ENCODE measurements at places on chromosomes 3 and 15.

- DNase-seq: no peak
Observed at GRCh38 chr15:81942655-81943195, 103.1 kb downstream of the MEX3B start.

DNA sequence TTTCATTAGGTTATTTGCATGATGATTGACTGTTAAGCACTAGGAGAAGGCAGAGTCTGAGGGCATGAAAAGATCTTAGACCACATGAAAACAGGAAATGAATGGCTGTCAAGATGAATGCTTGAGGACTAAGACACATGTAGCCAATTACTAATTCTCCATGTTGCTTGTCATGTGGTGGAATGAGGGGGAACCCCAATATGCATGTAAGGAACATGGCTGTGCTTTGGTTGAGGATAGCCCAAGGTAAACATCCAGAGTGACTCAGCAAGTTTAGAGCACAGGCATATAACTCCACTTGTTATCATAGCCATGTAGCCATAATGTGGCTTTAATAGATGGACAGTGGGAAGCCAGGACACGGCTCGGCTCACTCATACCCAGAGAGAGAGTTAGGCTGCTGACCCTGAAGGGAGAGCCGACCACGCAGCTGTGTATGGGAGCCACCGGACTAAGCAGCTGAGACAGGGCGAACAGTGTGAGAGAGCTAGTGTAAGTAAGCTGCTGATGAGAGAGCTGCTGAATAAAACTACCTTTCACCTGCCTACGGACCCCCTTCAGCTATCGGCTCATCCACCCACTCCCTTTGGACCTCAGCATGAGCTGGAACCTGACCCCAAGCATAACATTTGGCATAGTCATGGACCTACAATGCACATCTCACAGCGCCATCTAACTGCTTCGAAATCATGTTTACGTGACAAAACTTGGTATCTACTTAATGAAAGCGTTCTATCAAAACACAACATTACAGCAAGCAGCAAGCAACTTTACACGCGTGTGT lies 37.6 kb downstream of the ANO10 start:
- no peak for DNase-seq

DNA sequence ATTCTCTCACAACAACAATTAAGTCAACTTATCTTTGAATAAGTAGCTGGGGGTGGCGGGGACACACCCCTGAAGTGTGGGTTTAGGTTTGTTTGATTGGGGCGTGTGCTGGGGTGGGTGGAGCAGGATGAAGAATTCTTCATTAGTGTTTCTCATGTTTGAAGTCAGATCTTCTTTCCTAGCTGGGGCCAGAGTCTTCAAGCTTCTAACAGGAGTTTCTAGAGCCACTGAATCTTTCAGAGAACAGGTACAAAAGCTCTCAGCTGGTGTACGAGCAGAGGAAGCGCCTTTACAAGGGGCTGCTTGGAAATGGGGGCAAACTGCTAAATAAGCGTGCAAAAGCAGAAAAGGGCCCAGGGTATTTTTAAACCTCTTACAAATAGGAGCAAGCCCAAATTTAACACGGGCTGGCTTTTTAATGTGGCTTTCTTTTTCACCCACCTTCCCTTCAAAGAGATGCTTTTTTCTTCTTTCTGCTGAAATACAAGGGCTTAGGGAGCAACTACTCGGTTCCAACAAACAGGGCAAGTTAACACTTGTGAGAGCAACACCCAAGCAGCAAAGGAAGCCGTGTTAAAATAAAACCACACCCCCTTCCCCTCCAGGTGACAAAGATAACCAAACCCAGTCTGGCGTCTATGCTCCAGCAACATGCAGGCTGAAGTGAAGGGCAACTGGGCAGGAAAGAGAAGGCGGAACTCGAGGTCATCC lies 86.9 kb upstream of the RASGRP1 start:
- DNase-seq: peak; percentile 62

DNA sequence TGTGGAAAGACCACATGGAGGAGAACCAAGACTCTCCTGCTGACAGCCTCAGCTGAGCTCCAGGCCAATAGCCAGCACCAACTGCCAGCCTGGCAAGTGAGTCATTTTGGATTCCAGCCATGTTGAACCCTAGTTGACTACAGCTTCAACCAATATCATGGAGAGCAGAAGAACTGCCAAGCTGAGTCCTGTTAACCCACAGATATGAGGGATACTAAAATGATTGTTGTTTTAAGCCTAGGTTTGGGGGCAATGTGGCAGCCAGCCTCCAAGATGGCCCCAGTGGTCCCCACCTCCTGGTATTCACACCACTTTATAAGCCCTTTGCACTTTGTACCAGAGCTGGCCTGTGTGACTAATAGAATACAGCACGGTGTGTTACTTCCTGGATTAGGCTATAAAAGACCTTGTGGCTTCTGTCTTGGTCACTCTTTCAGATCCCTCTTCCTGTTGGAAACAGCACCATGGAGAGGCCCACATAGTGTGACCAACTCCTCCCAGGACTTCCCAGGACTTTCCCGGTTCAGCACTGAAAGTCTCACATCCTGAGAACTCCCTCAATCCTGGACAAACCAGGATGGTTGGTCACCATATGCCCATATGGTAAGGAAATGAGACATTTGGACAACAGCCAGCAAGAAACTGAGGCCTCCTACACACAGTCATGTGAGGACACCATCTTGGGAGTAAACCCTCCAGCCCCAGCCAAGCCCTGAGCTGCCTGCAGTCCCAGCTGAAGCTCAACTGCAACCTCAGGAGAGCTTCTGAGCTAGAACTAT lies 32.4 kb upstream of the CDV3 start:
- no peak for DNase-seq

DNA sequence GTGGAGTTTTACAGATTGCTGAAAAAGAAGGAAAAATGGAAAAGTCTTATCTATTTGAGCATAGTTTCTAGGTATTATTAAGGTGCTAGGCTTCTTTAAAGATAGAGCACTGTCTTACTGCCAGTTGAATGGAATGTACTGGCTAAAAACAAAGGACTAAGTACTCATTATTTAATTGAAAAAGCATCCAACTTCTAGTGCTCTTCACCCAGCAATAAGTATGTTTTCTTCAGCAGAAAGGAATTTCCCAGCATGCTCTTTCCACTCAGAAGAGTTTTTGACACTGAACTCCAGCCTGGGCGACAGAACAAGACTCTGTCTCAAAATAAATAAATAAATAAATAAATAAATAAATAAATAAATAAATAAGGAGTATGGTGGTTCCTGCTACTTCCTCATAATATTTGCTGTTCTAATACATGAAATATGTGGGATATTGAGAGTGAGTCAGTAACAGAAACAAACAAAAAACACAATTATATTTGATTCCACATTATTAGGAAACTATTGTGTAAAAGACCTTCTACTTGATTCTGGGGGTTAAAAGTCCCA lies 70.6 kb downstream of the ATP13A4 start:
- no peak for DNase-seq

DNA sequence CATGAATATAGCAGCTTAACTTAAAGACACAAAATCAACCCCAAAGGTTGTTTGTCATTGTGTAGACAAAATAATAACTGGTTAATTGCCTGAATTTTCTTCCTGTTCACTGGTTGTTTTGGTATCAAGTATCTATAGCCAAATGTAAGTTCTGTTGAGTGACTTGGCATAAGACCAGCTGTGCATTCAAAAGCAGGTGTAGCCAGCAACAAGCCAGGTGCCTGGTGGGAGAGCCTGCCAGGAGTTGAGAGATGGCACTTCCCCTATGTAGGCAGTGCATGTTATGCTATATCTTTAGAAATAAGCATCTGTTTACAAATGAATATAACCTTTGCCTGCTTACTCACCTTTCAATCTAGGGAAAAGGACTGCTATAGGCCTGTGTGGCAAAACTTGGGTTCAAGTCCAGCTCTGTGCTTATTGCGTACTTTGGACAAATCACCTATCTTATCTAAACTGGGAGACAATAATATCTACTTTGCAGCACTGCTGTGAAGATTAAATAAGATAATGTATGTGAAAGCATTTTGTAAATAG lies 84.9 kb upstream of the TBL1XR1 start:
- no peak for DNase-seq

DNA sequence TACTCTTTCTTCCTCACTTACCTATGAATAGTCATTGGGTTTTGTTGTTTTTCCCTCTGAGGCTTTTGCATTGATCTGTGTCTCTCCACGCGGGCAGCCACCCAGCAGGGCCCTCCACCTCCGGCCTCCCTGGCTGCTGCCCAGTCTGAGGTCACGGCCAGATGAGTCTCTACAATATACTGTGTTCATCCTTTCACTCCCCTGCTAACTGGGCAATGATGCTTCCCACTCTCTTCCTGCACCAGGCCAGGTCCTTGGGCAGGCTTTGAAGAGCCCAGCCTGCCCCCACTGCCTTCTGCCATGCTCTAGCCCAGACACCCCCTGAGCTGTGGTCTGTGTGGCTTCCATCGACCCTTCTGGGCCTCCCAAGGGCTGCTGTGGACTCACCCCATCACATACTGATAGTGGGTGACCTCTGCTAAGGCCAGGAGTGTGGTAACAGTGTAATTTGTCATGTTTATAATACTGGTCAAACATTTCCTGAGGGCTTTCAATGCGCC lies 18.0 kb downstream of the PDIA5 start:
- no peak for DNase-seq

- no peak for DNase-seq
Observed at GRCh38 chr3:95167748-95168147, 1104.9 kb downstream of the NSUN3 start.

DNA sequence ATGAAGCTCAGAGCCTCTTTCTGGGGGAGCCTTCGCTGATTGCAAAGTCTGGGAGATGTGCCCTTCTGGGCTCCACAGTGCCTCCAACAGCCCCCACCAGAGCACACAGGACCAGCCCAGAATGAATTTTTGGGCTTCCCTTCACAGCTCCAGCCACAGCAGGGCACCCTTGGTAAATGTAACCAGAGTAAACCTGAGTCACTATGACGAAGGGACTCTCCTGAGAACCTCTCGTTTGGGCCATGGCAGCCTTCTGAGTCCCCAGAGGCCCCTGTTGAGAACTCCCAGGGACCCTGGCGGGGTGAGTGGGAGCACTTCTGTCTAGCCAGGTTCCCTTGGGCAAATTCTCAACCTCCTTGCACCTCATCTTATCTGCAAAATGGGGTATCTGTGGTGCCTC lies 20.8 kb downstream of the FAM3D start:
- no peak for DNase-seq

All from stimulated activated effector memory CD8-positive, alpha-beta T cell treated with anti-CD3 and anti-CD28 coated beads, Interleukin-12 subunit alpha, Interleukin-12 subunit beta, amount 100 ng/mL, for 72 hours (primary cell).